ENCODE measurements at places on chromosomes 5 and 9. TPM values are rescaled to one million over a fixed set of nuclear protein-coding genes. Genes with fewer than 3 reads are reported as not detected.
A peak's percentile ranks its signal among the peaks of the same experiment; 100 is the strongest.

GRCh38 chr5:142506046-142506445, 179.8 kb downstream of the FGF1 start:
- no peaks in the 10 kb centered on the region for H3K27me3 ChIP-seq
- no peak overlapping the region for H3K27ac ChIP-seq
- H3K4me1 ChIP-seq, result peaks cover 20% of the 10 kb centered on the region
- H3K4me3 ChIP-seq, result no peak overlapping the region
- H3K36me3 ChIP-seq, result no peaks in the 10 kb centered on the region

GRCh38 chr5:124477577-124477976, 268.9 kb downstream of the ZNF608 start:
- H3K27ac ChIP-seq, result no peak overlapping the region
- no peaks in the 10 kb centered on the region for H3K36me3 ChIP-seq
- no peak for DNase-seq
- H3K4me1 ChIP-seq, result no peaks in the 10 kb centered on the region
- H3K4me3 ChIP-seq, result no peak overlapping the region
- no peaks in the 10 kb centered on the region for H3K27me3 ChIP-seq

DNA sequence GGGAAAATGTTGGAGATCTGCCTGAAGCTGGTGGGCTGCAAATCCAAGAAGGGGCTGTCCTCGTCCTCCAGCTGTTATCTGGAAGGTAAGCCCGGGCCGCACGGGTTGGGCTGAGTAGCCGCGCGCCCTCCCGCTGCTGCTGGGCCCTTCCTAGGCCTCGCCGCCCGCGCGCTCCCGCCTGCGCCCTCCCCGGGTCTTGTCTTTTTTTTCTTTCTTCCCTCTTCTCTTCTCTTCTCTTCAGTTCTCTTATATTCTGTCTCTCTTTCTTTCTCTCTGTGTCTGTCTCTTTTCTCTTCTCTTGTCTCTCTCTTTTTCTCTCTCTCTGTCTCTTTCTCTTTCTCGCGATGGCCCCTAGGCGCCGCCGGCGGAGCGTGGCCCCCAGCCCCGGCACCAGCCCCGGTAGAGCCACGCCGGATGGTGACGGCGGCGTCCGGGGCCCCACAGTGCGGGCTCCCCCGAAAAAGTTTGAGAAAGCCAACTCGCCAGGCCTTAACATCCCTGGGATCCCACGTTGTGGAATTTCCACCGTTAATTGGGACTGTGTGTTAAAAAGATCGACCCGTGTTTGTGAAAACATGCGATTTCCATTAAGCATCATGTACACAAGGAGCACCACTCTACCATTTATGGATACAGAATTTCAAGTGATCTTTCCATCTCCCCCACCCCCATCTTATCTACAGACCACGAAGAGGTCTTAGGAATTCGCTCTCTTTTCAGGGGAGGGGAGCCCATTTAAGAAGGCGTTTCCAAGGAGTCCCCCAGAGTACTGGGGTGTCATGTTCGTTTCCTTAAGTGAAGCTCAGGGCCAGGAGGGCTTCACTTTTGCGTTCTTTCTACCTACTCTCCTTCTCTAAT, 616 bp downstream of the ABL1 start:
- H3K4me3 ChIP-seq, result peak overlapping the region; percentile 71
- H3K4me1 ChIP-seq, result peaks cover 66% of the 10 kb centered on the region
- H3K36me3 ChIP-seq, result no peaks in the 10 kb centered on the region
- peak overlapping the region; percentile 86 for H3K27ac ChIP-seq
- peak; percentile 68 for DNase-seq

DNA sequence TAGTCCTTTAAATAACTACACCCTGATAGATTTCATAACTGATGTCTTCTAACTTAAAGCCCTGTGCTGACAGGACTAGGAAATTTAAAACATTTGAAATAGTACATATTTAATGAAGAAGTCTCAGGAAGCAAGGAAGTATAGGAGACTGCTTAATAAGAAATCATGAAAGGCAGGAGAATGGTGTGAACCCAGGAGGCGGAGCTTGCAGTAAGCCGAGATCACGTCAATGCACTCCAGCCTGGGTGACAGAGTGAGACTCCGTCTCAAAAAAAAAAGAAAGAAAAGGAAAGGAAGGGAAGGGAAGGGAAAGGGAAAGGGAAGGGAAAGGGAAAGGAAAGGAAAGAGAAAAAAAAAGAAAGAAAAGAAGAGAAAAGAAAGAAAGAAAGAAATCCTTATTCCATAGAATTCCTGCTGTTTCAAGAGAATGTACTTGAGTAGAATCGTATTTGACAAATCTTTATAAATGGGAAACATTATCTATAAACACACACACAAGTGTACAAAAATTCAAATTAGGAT, 74.1 kb downstream of the BNC2 start:
- H3K27me3 ChIP-seq, result no peaks in the 10 kb centered on the region
- DNase-seq, result no peak
- no peak overlapping the region for H3K4me3 ChIP-seq
- H3K36me3 ChIP-seq, result no peaks in the 10 kb centered on the region
- H3K27ac ChIP-seq, result no peak overlapping the region

- no peak overlapping the region for H3K27ac ChIP-seq
- H3K4me1 ChIP-seq, result peaks cover 5% of the 10 kb centered on the region
- no peak for DNase-seq
- peaks cover 9% of the 10 kb centered on the region for H3K27me3 ChIP-seq
- H3K4me3 ChIP-seq, result no peak overlapping the region
- no peaks in the 10 kb centered on the region for H3K36me3 ChIP-seq
Measured at GRCh38 chr5:1161108-1161832, 40.1 kb upstream of the SLC6A19 start.

DNA sequence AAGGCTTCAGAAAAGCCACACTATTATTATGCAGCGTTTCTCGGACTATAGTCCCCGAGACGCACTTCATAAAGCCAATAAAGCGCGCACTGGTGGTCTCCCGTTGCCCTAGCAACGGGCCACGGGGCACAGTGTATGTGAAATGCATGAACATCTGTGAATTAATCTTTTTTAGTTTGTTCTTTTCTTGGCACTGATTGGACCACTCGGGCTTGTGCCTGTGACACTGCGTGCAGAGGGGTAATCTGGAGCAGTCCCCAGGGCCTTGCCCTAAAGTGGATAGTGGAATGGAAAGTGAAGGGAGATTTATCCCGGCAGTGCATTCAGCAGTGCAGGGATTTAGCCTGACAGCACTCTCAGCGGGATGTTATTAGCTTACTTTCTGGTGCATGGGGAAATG, 92.1 kb downstream of the TLE4 start:
- no peaks in the 10 kb centered on the region for H3K27me3 ChIP-seq
- no peak overlapping the region for H3K27ac ChIP-seq

DNA sequence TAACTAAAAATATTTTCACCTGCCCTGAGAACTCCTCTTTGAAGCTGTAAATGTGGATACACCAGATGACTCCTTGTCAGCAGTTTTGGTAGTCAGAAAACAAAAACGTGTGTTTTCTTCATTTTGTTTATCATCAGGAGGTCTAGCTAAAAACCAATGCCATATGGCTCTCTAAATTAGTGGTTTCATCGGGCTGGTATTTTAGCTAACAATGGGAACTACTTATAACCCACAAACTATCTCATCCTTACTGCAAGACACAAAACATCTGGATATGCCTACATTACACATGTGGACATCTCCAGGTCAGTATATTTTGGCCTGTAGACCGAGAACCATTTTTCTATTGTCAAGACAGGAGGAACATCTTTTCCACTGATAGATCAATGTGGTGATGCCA, 56.2 kb downstream of the GAS1 start:
- no peak overlapping the region for H3K4me3 ChIP-seq
- H3K27me3 ChIP-seq, result no peaks in the 10 kb centered on the region
- DNase-seq, result no peak
- H3K4me1 ChIP-seq, result no peaks in the 10 kb centered on the region

DNA sequence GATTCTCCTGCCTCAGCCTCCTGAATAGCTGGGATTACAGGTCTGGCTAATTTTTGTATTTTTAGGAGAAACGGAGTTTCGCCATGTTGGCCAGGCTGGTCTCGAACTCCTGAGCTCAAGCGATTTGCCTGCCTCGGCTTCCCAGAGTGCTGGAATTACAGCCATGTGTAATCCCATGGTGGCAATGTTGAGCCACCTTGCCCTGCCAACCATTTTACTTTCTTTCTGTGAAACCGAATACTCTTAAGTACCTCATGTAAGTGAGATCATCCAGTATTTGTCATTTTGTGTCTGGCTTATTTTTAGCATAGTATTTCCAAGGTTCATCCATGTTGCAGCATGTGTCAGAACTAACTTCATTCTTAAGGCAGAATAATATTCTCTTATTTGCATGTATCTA, 8.2 kb downstream of the PRRC2B start:
- no peaks in the 10 kb centered on the region for H3K27me3 ChIP-seq
- DNase-seq, result no peak
- H3K4me3 ChIP-seq, result no peak overlapping the region

DNA sequence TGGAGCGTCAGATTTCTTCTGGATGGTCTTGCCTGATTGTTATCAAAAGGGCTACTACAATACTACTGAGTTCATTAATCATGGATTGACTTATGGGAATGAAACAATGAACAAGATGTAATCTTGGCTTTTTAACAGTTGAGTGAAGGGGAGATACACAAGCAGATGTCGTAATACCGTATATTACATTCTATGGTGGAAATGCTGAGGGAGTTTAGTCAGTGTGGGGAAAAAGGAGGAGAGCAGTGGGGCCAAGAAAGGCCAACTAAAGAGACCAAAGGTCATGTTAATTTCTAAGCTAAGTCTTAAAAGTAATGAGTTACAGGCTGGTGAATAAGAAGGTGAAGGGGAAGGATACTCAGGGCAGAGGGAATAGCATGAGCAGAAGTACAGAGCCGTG, 29.0 kb upstream of the PSAT1 start:
- no peaks in the 10 kb centered on the region for H3K4me1 ChIP-seq
- no peak for DNase-seq
- H3K36me3 ChIP-seq, result peaks cover 7% of the 10 kb centered on the region
- no peaks in the 10 kb centered on the region for H3K27me3 ChIP-seq

GRCh38 chr5:38193015-38193581, 65.3 kb upstream of the EGFLAM start:
- no peak overlapping the region for H3K27ac ChIP-seq
- DNase-seq, result peak; percentile 60
- no peak overlapping the region for H3K4me3 ChIP-seq
- H3K36me3 ChIP-seq, result no peaks in the 10 kb centered on the region
- H3K27me3 ChIP-seq, result no peaks in the 10 kb centered on the region

NAIP gene
- total RNA-seq, result 5.0 TPM

PCDHB9 gene
- 1.6 TPM for total RNA-seq

SLC35D2 gene
- total RNA-seq, result 23.1 TPM

BTNL3 gene
- not detected for total RNA-seq

FOXD4L3 gene
- not detected for total RNA-seq

All from heart left ventricle (tissue), 16 donors.